ENCODE measurements at places on chromosomes 1 and 21.

DNA sequence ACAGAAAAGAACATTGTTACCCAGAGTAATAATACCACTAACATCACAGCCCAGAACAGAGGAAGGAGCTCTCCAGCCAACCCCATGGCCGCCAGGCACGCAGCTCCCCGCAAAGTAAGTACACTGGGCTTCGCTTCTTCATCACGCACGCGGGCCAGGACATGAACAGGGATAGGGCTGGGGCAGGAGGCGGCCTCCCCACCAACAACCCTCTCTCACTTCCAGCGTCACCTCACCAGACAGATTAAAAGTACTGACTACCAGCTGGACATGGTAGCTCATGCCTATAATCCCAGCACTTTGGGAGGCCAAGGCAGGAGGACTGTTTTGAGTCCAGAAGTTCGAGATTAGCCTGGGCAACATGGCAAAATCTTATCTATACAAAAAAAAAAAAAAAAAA, 78.3 kb downstream of the NPHP4 start:
- DNase-seq: no peak

DNA sequence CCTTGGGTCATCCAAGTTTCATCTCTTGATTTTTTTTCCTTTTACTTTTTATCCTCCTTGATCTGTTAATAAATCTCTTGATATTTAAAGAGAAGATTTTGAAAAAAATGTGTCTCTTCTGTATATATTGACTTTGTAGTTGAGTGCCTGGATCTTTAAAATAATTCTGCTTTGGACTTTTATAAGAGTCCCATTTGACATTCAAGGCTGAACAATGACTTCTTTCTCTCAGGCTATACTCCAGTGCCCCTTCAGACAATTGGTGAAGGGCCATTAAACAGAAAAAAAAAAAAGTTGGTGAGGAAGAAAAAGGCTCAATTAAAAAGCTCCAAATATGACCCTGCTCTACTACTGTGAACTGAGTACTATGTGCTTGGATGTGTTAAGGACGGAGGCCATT, 40.9 kb upstream of the CITED4 start:
- no peak for DNase-seq

DNA sequence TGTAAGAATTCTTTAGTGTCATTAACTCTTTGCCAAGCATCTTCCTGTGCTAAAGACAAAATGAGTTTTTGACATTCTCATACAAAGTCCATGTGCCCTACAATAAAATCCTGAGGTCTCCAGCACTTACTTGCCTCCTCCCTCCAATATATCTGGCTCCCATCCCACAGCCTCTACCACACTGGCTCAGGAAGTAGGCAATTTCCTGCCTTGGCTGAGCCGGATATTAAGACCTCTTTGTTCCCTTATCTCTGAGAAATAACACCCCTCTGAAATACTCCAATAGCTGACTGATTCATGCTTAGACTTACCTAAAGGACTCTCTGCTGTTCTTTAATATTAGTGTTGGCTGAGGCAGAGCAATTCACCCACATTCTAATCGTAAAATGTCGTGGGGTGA, 37.6 kb upstream of the GORAB start:
- no peak for DNase-seq

- DNase-seq: no peak
These were observed 111.5 kb upstream of the APP start for GRCh38 chr21:26282058-26282457.

GRCh38 chr1:75341537-75341936, 207.3 kb downstream of the LHX8 start:
- no peak for DNase-seq

- no peak for DNase-seq
These were observed 64.0 kb upstream of the HMCN1 start for GRCh38 chr1:185670187-185670627.

DNA sequence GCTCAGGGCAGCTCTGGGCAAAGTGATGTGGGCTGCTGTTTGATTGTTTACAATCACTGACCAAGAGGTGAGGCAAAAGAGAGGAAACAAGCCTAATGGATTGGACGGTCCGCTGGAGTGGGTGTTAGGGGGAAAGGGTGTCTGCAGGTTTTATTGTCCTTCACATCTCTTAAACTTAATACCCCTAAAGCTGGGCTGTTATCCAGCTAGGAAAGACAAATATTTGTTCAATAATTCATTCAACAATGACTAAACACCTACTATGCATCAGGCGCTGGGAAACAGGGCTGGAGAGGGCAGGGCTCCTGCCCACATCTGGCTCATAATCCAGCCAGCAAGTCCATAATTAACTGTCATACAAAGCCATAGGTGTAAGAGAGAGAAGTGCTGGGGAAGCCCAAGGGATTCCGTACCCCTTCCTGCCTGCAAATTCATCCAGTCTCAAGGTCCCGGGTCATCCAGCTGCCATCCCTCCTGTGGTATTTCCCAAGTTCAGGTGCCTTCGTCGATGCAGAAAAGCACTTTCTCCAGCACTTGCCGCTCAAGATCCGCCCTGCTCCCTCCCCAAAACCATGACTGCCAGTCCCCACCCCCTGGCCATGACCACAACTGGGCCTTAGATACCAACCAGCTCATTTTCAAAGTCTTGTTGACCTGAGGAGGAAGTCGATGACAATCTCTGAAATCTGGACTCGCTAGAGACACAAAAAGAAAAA, 10.7 kb downstream of the TMEM63A start:
- DNase-seq: no peak

- DNase-seq: no peak
These were observed 22.2 kb upstream of the GNG12 start for GRCh38 chr1:67855444-67855843.

GRCh38 chr1:207903767-207904166, 7.2 kb downstream of the CD34 start:
- DNase-seq: no peak

GRCh38 chr1:77542813-77543420, 139.5 kb downstream of the ZZZ3 start:
- DNase-seq: no peak

DNA sequence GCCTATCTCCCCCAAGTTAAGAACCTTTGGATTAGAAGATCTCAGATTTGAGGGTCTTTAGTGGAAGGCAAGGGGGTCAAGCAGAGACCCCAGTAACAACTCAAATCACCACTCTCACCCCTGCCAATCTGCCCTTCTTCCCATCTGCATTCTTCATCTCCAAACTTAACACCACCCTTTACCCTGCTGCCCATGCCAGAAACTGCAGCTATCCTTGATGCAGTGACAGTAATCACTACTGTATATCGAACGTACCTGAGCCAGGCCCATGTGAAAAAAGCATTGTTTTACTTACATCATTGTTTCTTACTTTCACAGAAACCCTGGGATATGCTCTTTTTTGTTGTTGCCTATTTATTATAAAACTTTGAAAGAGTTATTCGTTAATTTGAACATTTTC, 26.5 kb downstream of the NSUN4 start:
- no peak for DNase-seq

GRCh38 chr1:244092293-244092963, 41.3 kb downstream of the ZBTB18 start:
- DNase-seq: no peak

- DNase-seq: no peak
These were observed 439.4 kb downstream of the CAMTA1 start for GRCh38 chr1:7224644-7225043.

DNA sequence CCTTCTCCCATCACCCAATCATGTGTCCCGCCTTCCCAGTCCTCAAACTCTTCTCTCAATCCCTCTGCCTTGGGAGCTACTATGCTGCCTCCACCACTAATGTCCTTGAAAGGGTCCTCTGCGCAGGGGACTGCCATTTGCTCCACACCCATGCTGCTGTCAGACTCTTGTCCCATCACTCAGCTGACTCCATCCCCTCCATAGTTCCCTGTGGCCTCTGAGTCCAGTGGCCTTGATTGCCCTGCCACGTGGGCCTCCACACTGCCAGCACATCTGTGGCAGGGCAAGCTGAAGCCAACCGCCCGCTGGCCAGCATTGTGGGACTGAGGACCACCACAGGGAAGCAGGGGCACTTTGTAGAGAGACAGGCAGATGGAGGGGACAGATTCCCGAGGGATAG, 1.3 kb upstream of the TNNT2 start:
- DNase-seq: no peak
